Activated T-cell treated with anti-CD3 and anti-CD28 coated beads, Interleukin-2, amount 50 U/mL, for 72 hours (primary cell): ENCODE measurements at places on chromosomes 4 and X.

DNA sequence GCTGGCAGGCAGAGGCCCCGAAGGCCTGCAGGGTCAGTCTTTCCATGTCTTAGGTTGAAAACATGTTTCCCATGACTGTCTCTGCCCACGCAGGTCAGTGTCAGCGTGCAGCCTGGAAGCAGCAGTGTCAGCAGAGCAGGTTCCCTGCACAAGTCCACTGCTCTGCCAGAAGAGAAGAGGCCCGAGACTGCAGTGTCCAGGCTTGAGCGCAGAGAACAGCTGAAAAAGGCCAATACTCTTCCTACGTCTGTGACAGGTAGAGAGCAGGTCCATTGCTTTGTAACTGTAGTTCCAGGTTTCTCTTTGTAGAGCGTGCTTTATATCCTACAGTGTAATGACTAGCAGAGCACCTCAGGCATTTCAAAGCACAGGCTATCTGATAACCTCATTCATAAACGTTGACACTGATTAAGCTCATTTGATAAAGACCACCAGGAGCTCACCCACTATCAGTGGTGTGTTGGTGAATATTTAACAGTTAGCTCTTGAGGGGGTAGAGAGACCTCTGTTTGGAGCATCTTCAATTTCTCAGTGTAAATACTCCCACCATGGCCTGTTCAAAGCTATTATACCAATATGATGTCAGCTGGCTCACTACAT lies 63.2 kb downstream of the AASDH start:
- no peak for DNase-seq

DNA sequence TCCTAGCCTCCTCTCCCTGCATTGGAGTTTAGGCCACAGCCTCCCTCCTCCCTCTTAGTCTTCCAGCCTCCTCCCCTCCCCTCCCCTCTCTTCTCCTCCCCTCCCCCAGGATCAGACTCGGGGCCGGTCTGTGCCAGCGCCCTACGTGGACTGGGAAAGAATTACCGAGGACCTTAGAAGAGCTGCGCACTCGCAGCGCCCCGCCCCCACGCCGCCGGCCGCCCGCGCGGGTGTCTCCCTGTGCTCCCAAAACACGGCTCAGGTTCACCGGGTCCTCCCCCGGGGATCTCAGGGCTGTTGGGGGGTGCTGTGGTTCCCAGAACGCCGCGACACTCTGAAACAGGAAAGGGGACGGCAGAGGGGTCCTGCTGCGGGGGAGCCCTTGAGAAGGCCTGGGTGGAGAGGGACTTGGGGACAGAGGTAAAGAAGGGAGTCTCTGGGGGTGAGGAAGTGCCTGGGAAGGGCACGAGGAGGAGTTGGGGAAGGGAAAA lies 122.3 kb upstream of the TBL1X start:
- DNase-seq: peak; percentile 56

GRCh38 chrX:101190736-101191135 lies 28.9 kb upstream of the DRP2 start:
- no peak for DNase-seq

DNA sequence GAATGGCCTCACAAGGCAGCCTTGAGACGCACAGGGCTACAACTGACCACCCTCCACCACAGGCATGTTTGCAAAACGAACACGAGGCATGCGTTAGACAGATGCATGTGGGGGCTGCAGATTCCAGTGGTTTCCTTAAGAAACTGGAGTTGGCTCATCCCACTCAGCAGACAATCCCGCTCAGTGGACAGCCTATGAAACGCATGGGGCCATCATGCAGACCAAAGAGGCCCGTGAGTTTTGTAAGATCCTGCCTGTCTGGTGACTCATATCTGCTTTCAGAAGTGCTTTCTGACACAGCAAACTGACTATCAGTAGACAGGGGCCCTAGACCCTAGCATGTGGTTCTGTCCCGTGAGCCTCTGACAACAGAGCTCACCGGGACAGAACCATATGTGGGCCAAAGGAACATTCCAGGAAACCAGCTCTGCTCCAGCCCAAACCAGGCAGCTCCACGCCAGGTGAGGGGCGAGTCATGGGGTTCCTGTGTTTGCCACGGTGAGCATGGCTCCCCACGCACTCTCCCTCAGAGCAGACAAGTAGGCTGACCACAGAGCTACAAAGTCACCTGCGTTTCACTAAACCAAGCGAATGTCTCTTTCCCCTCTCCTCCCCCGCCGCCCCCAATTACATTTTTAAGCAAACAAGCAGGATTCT lies 74.4 kb downstream of the MTMR1 start:
- DNase-seq: peak; percentile 16

GRCh38 chrX:120653000-120653399 lies 23.1 kb upstream of the C1GALT1C1 start:
- no peak for DNase-seq

DNA sequence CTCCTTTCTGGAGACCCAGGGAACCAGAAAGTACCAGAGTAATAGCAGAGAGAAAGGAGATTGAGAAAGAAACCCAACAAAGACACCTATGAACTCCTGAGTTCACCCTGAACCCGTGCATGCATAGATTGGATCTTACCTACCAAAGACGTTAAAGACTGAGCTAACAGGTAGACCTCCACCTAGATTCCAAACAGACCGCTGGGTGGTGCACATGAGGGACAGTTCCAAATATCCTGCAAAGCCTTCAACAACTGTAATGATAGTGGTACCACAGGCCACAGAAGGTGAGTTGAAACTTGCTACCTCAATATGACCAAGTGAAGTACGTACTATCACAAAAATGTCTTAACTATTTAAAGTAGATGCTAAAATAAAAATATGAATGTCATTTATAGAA lies 34.0 kb upstream of the NR0B1 start:
- no peak for DNase-seq

GRCh38 chr4:123116412-123116811 lies 194.0 kb upstream of the NUDT6 start:
- no peak for DNase-seq

DNA sequence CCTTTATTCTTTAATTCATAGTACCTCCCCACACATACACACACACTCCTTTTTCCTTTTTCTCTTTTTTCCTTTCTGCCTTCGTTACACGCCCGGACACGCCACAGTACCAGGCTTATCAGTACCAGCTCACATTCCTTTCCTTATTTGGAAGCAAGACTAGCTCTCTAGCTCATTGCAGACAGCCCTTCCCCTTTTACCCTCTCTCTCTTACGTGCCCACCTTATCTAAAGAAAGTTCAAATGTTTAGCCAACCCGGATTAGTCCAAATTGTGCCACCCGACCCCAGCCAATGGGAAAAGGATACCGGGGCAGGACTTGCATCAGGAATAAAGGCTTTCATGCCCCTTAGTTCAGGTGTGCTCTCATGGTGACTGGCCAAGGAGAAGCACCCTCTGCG lies 194.7 kb upstream of the VCX3A start:
- no peak for DNase-seq

GRCh38 chr4:168421671-168422070 lies 58.6 kb downstream of the DDX60L start:
- DNase-seq: no peak

DNA sequence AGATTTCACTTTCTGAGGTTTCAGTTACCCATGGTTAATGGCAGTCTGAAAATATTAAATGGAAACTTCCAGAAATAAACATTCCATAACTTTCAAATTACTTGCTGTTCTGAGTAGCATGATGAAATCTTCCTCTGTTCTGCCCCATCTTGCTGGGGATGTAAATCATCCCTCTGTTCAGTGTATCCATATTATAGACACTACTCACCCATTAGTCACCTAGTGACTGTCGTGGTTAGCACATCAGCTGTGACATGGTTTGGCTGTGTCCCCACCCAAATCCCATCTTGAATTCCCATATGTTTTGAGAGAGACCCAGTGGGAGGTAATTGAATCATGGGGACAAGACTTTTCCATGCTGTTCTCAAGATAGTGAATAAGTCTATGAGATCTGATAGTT lies 125.5 kb upstream of the GIMD1 start:
- DNase-seq: no peak

- DNase-seq: no peak
These were observed 46.1 kb downstream of the TMEM150C start for GRCh38 chr4:82515705-82516104.

DNA sequence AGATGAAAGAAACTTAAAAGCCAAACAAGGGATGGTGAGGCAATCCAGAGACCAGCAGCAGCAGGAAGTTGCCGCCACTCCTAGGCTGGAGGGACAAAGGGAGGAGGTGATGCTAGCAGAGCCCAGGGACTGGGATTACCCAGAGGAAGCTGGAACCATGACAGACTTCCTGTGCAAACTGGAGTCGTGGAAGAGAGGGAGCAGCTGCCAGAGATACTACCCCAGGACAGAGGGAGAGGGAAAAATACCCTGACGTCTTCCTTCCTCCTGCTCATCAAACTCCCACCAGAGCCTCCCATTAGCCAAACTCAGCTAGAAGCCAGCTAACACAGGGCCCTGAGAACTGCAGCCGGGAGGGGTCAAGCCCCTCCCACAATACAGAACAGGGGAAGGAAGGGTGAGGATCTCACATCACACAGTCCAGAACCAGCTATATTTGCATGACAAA lies 101.2 kb upstream of the KLF3 start:
- DNase-seq: no peak

GRCh38 chr4:43496602-43497001 lies 604.1 kb downstream of the GRXCR1 start:
- DNase-seq: no peak

DNA sequence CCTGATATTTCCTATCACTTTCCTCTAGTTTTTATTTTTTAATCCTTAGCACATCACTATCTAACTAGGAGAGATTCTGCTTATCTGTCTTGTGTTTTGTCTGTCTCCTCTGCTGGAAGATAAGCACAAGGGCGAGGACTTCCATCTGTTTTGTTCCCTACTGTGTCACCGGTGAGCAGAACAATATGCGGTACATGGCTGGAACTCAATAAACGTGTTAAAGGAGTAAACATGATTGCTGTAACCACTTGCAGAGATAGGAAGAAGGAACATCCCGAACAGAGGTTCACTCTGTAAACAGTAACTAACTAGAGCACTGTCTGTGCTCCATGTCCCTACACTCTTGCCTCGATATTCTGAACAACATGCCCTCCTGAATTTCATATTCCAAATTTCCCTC lies 5.2 kb downstream of the HS3ST1 start:
- no peak for DNase-seq

DNA sequence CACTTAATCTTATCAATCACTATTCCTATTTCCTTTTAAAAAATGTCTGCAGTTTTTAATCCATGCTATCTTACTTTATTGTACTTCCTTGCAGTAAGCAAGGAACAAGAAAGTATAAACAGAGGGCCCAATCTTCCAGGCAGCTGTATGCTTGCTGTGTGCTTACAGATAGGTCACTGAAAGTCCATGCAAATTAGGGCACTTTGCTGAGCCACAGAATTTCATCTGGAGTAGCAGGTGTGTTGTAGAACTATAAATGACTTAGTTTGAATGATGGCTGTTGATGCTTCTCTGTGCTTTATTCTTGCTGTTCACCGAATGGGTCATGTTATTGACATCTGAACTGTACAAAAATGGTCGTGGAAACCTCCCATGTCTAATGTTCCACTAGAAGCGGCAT lies 154.6 kb downstream of the ATOH1 start:
- no peak for DNase-seq

- no peak for DNase-seq
These were observed 18.8 kb downstream of the NFKB1 start for GRCh38 chr4:102519925-102520324.

- peak; percentile 82 for DNase-seq
These were observed 24.9 kb downstream of the ALPK1 start for GRCh38 chr4:112321776-112322684.

DNA sequence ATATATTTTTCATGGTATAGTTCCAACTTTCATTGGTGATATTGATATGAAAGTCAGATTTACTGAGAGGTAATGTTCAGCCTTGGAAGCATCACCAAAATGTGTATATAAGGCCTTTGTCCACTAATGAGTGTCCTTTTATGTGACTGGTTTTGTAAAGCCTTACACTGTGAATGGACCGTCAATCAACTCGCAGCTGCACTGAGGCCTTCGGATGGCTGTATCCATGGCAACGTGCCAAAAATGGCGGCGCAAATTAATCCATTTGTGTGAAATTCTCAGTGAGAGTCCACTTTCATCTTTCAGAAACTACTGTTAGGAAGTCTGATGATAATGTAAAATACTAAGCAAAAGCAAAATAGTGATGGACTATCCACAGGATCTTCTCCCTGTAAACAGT lies 131.7 kb downstream of the SPCS3 start:
- DNase-seq: no peak

DNA sequence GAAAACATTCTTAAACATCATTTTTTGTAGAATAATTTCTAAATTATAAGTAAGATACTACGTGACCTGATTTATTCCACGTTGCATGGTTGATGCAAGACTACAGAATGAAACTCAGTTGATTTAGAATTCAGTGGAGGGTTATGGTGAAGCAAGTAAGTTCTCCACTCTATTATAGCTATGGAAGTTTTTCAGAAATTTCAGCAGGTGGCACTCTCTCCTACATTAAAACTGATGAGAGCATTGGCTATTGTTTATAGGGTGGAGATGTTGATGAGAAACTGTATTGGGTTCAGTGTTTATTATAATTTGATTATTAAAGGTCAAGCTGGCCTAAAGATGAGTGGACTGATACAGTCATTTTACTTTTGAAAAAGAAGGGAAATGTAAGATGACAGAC lies 88.0 kb downstream of the FNIP2 start:
- no peak for DNase-seq

DNA sequence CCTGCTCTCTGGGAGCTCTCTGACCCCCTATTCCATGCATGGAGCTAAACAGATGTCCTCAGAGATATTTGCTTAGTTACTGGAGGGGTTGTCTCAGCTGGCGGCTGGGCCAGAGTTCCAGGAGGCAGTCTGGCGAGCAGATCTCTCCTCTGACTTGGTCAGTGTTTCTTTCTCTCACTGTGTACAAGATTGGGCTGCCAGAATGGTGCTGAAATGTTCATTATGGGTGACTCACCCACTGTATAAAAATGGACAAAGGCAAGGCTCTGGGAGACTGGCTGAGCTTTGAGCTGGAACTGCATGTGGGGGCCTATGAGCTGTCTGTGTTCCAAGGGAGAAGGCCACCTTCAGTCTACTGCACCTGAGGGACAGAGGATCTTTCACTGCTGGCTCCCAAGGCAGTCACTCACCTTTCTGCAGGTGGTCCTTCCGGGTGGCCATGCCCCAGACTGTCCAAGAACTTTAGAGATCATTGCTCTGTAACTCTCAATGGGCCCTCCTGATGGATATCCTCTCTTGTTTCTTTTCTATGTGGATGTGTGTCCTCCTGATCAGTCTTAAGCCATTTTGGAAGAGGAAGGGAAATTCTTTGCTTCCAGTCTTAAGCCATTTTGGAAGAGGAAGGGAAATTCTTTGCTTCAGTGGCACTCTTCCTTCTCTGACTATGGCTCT lies 88.2 kb downstream of the CFAP299 start:
- DNase-seq: no peak

DNA sequence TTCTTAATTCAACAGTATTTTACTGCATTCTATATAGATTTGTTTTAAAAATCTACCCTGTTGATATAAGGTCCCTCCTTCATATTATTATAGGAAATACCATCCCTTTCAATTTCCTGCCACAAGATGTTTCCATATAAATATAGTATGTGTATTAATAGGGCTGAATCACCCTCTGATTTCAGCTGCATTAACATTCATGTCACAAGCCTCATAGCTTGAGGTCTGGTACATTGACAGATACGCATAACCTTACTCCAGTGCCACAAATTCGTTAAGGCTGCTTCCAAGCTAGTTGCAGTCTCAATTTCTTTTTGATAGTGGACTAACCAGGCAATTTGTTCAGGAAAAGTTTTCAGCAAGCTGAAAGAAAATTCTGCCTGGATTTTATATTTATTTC lies 128.4 kb downstream of the KLHL34 start:
- no peak for DNase-seq

- no peak for DNase-seq
These were observed 61.1 kb upstream of the ARSJ start for GRCh38 chr4:114040319-114041116.
